EH (cell line): ENCODE measurements at places on chromosomes 7 and 10.

DNA sequence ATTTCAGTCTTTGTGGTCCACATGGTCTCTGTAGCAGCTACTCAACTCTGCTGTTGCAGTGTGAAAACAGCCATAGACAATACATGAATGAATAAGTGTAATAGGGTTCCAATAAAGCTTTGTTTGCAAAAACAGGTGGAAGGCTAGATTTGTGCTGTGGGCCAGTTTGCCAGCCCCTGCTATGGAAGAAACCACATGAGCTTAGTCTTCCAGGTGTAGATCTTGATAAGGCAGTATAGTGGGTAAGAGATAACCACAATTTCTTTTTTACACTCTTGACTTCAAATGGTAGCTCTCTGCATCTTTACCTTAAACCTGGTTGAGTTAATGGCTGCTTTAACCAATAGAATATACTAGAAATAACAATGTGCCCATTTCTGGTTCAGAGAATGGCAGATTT lies 135.0 kb upstream of the PALS2 start:
- DNase-seq = no peak

DNA sequence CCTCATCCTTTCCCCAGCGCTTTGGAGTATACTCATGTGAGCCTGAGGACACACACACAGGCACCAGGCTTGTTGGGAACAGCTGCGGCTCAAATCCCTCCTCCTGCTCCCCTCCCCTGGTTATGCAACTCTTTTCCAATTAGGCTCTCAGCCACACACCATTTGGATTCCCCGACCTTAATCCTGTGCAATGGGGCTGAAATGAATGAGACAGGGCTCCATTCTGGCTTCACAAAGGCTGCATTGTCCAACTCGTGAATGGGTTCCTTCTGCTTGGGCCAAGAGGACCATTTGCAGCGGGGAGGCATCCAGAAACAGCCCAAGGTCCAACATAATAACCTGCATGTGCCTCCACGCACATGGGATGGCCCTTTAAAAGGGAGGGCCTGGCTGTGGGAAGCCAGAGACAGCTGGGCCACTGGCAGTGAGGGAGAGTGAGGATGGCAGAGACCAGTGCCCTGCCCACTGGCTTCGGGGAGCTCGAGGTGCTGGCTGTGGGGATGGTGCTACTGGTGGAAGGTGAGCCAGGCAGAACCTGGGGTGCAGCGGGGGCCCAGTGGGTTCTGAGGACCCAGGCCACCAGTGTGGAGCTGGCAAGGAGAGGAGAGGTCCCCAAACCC lies at the start of gene RGR:
TSS of gene RGR (plus strand) at position 403 of the 620 bp plus-strand sequence. CDS start at position 441, 38 bp downstream.
- DNase-seq = no peak

- DNase-seq = no peak
Observed at GRCh38 chr10:18378766-18379165, 238.5 kb downstream of the CACNB2 start.

- DNase-seq = no peak
Observed at GRCh38 chr7:156232931-156233705, 407.5 kb upstream of the RNF32 start.

- DNase-seq = peak; percentile 58
Observed at GRCh38 chr10:109902992-109903947, 20.0 kb downstream of the XPNPEP1 start.

GRCh38 chr10:114479307-114479706 lies 75.0 kb upstream of the AFAP1L2 start:
- DNase-seq = no peak

DNA sequence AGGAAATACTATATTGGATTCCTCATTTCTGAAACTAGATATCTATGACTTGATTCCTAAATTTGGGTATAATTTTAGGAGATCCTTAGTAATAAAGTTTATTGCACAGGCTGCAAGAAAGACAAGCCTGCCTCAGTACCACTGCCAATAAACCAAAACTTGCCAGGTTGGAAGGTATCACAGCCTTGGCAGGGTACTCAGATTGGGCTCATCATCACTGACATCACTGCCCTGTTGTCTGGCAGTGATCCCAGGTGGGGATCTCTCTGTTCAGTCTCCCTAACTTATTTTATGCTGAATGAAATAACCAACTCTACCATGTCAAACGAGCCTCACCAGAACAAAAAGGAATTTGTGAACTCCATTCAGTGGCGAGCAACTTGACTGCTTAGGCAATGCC lies 18.8 kb downstream of the FIGNL1 start:
- no peak for DNase-seq

- DNase-seq = no peak
Observed at GRCh38 chr10:71218651-71219050, 6.3 kb downstream of the UNC5B start.

DNA sequence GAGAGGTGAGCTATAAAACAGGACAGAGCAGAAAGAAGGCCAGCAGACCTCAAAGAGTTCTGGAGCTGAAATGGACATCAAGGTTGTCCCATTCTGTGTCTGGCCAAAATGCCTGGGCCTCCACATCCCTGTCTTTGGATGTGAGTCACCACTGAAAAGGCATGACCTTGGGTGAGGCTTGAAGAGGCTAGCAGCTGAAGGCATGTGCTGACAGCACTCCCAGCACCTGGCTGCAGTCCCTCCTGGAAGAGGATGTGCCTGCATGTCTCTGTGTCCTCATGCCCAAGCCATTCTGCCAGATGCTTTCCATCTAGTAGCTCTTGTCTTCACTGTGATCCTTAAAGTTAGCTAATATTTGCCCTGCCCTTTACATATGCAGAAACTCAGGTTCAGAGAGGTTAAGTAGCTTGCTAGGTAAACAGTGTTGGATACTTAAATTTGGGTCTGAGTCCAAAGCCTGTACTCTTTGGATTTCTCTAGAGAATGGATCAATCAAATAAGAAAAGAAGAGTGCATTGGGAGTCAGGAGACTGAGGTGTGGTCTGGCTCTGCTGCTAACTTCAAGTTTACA lies 35.8 kb downstream of the HECW1 start:
- DNase-seq = peak; percentile 21

- no peak for DNase-seq
Observed at GRCh38 chr10:62662486-62662885, 142.0 kb upstream of the ADO start.

- DNase-seq = no peak
Observed at GRCh38 chr10:3142146-3142875, 30.3 kb downstream of the PITRM1 start.

- DNase-seq = no peak
Observed at GRCh38 chr7:150976529-150977381, 1.4 kb downstream of the KCNH2 start.

DNA sequence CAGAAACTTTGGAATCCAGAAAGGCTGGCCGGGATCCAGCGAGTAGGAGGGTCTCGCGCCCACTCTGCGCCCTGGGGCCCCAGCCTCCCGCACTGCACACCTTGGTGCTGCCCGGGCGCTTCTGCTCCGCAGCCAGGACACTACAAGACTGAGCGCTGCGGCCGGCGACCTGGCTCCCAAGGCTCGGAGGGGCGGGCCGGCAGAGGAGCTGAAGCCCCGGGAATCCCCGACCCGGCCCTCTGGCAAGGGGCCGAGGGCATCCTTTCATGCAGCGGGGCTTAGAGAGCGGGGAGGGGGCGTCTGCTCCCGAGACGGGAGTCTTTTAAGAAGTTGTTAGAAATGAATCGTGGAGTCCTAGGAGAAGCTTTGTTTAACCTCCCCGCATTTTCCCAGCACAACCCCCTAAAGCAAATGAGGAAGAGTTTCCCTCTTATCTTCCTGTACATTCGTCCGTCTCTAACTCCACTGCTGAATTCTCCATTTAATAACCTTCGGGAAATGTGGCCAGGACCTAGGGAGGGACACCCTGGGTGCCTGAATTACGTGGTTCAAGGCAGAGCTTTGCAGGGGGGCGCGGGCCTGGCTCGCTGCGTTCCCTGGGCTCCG lies 1.1 kb downstream of the VWC2 start:
- no peak for DNase-seq

DNA sequence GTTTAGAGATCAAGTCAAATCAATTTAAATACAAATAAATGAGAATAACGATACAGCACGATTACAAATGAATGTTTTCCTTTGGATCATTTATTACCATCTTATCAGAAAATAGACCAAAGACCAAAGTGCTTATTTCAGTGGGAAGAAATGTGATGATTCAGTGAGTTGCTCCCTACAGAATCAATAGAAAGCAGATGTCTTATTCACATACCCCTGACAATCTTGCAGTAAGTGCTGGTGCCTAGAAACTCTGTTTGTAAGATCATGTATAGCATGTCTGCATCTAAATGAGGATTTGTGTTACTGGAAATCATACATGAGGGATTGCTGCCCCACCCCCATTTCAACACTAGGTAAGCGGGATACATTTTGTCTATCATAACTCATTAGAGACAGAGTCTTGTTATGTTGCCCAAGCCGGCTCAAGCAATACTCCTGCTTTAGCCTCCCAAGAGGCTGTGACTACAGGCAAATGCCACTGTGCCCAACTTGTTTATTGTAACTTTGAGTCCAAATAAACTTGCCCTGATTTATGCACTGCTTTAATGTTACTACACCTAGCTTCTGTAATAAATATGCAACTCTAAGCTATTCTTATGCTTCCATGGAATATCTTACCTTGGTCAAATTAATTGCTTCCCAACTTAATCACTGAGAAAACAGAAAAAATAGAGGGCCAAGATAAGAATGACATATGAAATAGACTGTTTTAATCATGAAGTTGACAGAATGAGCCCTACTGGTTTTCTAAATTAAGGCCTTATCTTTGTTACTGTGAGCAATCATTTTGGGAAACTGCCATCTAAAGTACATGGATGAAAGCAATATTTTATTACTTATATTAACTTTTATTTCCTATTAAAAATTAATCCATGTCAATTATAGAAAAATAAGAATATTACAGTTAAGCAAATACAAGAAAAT lies 82.5 kb downstream of the AHR start:
- DNase-seq = peak; percentile 41

DNA sequence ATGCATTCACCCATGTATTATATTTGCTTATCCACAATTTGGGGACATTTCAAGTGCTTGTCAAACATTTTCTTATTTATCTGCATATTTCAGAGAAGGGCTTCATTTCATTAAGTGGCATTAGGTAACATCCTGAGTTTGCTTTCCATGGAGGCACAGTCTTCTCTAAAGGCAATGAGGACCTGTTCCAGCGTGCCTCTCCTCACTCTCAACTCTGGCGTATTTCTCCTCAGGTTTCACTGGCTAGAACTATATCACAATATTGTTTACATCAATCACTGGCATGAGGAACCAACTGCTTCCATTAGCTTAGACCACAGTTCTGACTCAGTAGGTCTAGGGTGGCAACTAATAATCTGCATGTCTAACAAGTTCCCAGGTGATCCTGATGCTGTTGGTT lies 177.2 kb downstream of the TAX1BP1 start:
- no peak for DNase-seq

GRCh38 chr10:124129471-124129870 lies 36.1 kb upstream of the CHST15 start:
- no peak for DNase-seq

DNA sequence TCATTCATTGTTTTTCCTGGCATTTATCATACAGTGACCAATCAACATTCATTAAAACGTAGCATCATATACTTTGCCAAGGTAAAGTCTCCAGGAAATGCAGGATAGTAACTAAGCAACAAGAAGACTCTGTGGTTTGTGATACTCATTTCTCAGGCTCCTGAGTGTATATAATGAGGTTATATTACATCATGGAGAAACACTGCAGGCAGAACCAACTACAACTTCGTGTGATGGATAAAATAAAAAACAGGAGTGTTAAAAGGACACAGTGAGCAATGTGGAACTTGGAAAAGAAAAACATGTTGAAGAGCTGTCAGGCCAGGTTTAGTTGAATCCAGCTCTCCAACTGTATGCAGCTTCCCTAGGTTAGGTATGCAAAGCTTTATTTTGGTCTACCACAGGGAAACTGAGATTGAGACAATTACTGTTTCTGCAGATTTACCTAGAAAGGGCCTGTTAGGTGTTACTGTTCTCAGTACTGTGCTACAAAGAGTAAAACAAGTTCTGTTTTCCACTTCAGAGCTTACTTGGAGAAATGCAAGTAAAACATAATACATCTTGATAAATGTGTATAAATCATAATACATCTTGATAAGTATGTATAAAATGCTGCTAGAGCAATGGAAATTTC lies 7.8 kb upstream of the CCNY start:
- peak; percentile 80 for DNase-seq

DNA sequence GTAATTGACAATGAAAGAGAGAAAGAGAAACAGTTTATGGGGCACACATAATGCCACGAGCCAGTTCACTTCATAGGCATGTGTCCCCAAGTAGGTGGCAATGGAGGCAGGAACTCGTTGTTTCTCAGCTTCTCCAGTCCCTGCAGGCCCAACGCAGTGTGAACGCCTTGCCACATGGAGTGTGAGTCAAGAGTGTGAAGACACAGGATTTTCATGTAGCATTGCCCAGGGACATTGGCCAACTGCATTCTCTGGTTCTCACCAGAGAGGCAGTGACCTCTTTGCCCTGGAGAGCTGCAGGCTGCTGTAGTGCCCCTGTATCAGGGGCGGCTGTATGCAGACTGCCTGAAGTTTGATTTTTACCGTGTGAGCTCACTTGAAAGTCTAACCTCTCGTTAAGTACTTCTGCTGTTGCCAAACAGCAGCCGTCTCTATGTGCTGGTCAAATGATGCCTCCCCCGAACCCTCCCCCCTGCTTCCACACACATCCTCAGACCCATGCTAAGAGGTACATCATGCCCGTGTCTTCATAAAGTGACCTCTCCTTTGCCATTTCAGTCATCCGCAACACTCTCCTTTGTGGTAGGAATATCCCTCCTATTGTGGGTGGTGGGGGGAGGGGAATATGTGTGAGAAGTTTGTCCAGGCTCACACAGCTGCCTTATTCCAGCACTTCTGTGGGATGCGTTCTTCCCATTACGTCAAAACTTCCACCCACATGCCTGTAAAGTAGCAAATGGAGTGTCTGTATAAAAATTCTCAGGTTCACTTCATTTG lies 12.7 kb downstream of the LRRC18 start:
- DNase-seq = no peak

- DNase-seq = peak; percentile 92
Observed at GRCh38 chr10:77391605-77392235, 245.9 kb downstream of the KCNMA1 start.

DNA sequence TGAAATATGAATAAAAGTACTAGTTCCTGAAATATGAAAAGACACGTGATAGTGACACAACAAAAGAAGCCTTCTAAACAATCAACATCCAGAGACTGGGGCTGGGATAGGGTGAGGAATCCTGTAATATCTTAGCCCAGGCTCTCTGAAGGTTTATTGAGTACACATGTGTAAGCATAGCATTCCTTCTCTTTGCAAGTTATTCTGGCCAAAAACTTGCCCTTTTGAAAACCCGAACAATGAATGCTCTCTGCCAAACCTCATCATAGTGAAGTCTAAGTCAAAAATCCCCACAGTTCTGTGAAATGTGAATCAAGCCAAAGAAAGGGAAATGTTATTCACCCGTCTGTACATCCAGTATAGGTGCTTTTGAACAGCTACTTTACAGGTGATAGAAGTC lies 11.6 kb downstream of the SEMA3D start:
- peak; percentile 41 for DNase-seq

GRCh38 chr7:131483586-131483985 lies 72.8 kb downstream of the PODXL start:
- no peak for DNase-seq

DNA sequence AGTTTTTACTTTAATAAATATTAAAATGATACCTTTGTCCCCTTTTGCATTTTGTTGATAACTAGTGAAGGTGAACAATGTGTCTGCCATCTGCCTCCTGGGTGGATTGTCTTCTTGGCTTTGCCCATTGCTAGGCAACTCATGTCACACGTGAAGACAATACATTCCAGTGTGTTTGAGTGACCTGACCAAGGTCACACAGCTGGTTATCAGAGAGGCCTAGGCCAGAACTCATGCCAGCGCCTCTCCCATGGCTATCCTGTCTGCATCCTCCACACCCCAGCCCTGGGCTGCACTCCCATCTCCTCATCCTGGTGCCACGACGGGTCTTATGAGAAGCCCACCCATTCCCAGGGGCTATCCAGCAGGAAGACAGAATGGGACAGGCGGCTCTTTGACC lies 108.7 kb downstream of the PLCE1 start:
- no peak for DNase-seq
